ENCODE measurements at places on chromosomes 12 and 14.

DNA sequence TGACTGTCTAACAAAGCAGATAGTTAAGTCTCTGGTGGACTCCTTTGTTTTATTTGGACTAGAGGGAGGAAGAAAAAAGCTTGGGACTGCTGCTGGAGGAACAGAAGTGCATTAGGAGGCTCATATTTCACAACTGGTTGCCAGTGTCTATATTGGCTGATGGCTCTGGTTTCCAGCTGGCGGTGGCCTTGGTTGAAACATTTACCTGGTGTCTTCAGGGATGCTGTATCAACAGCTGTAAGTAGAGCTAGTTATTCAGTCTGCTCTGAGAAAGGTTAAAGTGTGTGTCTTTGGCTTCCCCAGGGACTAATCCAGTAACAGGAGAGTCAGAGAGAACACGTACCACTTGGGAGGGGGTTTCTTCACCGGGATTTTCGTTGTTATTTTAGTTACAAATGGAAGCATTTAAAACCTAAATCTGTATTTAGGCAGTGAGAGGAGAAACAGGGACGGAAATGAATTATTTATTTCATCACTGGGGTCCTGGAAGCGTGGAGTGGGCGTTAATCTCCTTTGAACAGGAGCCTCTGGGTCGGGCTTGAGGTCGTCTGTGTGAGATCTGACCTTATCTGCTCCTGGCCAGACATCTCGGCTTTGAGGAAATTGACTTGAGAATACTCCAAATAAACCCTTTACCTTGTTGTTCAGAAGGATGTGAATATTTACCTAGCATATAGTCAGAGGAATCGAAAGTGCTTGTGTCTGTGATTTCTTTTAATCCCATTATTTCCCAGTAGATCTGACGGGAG lies 149.9 kb downstream of the NRXN3 start:
- no peak overlapping the region for H3K27ac ChIP-seq
- H3K4me3 ChIP-seq, result no peak overlapping the region
- no peaks in the 10 kb centered on the region for H3K27me3 ChIP-seq
- DNase-seq, result peak; percentile 79

DNA sequence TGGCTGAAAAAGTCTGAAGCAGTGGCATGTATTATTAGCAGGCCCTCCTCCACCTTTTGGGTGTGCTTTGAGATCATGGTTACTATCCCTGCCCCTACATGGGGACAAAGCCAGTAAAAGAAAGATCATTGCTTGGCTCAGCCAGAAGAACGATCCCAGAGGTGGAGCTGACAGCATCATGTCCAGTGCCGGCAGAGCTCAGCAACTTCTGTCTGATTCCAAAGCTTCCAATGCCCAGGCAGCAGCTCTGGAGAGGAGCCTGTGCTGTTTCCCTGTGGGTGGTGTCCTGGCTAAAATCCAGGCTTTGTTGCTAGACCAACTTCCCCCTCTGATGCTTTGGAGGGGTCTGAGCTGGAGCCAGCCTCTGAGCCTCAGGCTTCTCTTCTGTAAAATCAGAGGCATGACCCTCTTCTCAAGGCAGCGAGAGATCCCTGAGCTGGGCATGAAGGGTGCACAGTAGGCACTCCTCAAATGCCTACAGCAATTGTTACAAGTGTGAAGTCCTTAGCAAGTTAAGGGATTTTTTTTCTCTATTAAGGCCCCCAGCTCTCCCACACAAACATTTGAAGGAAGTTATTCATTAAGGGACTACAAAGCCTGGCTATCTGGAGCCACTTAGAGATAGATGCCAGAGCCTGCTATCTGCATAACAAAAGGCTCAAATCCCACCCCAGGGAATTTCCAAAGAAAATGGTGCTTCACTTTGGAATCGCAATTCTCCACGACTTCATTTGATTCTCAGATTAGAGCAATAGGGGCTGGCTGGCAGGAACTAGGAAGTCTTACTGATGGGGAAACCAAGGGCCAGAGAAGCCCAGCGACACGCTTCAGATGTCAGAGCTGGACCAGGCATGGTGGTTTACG lies 10.9 kb upstream of the GSC start:
- peaks cover 4% of the 10 kb centered on the region for H3K27me3 ChIP-seq
- no peak overlapping the region for H3K27ac ChIP-seq
- no peak for DNase-seq
- H3K36me3 ChIP-seq, result no peaks in the 10 kb centered on the region

DNA sequence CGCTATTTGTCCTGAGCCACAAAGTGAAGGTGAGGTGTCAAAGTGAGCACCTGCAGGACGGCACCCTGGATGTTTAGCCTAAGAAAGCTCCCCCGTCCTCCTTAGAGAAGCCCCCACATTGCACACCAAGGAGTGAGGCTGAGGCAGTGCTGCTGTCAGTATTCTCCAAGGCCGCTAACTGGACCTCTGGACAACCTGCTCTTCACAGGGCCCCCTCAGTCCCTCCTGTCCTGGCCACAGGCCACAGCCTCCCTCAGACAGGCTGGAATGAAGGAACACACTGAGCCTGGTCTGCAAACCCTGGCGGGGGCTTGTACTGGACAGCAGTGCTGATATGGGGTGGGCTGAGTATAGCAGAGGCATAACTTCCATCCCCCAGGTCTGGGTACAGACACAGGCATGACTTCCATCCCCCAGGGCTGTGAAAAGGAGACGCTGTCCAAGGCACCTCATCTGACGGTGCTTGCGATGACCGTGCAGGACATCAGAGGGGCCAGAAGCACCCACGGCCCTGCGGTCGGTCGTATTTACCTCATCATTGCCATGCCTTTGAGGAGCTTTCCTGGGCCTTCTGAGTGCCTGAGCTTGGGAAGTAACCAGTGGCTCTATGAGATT lies 82.4 kb upstream of the DIO3 start:
- H3K4me3 ChIP-seq, result no peak overlapping the region
- no peaks in the 10 kb centered on the region for H3K36me3 ChIP-seq
- H3K27ac ChIP-seq, result no peak overlapping the region
- no peak for DNase-seq
- no peaks in the 10 kb centered on the region for H3K27me3 ChIP-seq
- H3K4me1 ChIP-seq, result no peaks in the 10 kb centered on the region

DNA sequence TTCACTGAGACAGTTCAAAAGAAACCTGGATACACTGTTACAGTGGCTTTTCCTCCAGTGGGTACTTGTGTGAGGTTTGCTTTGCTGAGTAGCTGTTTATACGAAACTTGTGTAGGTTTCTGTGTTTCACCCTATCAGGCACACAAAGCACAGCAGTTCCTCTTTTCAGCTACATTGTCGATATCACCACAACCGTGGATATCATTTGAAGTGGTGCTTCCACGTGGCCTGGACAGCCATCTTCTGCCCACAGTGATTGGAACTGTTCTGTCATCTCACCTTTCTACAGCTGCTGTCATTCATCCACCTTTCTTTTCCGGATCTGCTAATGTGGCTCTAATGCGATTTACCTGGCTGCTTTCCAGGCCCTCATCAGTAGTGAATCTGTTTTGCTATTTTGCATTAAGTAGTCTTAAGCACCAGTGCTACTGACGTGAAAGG lies 368.8 kb downstream of the SYT1 start:
- no peak for DNase-seq
- H3K4me1 ChIP-seq, result no peaks in the 10 kb centered on the region
- H3K27me3 ChIP-seq, result no peaks in the 10 kb centered on the region
- no peak overlapping the region for H3K27ac ChIP-seq
- no peak overlapping the region for H3K4me3 ChIP-seq
- H3K36me3 ChIP-seq, result no peaks in the 10 kb centered on the region

GRCh38 chr12:27383429-27384260 lies 51.0 kb downstream of the BMAL2 start:
- H3K36me3 ChIP-seq, result no peaks in the 10 kb centered on the region
- H3K27ac ChIP-seq, result no peak overlapping the region
- no peaks in the 10 kb centered on the region for H3K27me3 ChIP-seq
- H3K4me3 ChIP-seq, result no peak overlapping the region
- no peaks in the 10 kb centered on the region for H3K4me1 ChIP-seq
- peak; percentile 38 for DNase-seq

- DNase-seq, result no peak
- peaks cover 3% of the 10 kb centered on the region for H3K36me3 ChIP-seq
- H3K27me3 ChIP-seq, result no peaks in the 10 kb centered on the region
- H3K4me1 ChIP-seq, result peaks cover 6% of the 10 kb centered on the region
These were observed 704 bp downstream of the SDR39U1 start for GRCh38 chr14:24441904-24442239.

DNA sequence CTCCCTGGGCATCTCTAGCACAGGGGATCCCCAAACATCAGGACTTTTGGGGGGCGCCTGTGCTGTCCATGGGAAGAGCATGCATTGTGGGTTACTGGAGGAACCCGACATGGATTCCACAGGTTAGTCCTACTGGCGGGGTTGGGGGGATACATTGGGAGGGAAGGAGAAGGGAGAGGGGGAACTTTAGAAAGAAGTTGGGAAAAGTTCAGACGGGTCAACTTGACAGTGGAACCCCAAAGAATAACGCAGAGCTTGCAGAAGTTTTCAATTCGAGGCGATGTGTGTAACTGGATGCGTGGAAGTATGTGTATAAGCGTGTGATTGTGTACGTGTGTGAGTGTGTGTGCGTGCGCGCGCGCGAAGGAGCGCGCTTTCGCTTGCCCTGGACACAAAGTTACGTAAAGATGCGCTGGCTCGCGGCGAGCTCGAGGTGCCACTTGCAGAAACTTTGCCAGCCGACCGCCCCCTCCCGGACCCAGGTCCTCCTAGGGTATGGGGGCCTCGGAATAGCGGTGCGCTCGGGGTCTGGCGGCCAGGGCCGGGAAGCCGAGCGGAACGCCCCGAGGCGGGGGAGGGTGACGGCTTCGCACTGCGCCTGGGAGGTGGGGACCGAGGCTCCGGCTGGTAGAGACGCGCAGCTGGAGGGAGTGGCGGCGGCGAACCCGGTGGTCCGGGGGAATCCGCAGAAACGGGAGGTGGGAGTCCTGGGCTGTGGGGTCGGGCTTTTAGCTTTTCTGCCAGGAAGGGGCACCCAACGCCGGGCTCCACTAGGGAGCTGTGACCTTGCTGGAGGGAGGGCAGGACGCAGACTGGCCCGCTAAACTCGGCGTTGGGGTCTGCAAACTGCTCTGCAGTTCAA lies 669 bp downstream of the RFX4 start:
- H3K4me1 ChIP-seq, result peaks cover 4% of the 10 kb centered on the region
- no peak overlapping the region for H3K4me3 ChIP-seq
- H3K27me3 ChIP-seq, result peaks cover 73% of the 10 kb centered on the region
- H3K27ac ChIP-seq, result no peak overlapping the region
- DNase-seq, result no peak

GRCh38 chr12:120940006-120940405 lies 35.8 kb upstream of the SPPL3 start:
- H3K27ac ChIP-seq, result no peak overlapping the region
- no peaks in the 10 kb centered on the region for H3K27me3 ChIP-seq
- H3K4me1 ChIP-seq, result no peaks in the 10 kb centered on the region

DNA sequence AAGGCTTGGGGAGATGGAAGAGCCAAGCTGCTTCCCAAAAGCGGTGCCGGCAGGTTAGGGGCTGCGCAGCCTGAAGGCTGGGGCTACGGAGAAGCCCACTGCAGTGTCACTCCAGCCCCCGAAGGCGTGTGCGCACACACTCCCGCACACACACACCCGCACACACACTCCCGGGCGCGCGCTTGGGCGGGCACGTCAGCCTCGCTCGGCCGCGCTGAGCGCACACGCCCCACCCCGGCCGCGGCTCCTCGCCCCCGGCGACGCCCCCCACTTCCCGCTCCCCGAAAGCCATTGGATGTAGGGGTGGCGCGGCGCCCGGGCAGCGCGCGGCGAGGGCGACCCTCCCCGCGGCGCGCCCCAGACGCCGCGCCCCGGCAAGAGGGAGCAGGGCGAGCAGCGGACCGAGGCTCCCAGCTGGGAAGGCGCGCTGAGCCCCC lies at the start of gene KCNK10:
TSS of gene KCNK10 (minus strand) at position 184 of the 437 bp plus-strand sequence. CDS start 471 bp downstream, outside the sequence.
- peak within 1 kb of the TSS; percentile 25 for H3K4me3 ChIP-seq
- no peak within 1 kb of the TSS for H3K27ac ChIP-seq
- H3K27me3 ChIP-seq, result peaks cover 27% of the 10 kb centered on the region

DNA sequence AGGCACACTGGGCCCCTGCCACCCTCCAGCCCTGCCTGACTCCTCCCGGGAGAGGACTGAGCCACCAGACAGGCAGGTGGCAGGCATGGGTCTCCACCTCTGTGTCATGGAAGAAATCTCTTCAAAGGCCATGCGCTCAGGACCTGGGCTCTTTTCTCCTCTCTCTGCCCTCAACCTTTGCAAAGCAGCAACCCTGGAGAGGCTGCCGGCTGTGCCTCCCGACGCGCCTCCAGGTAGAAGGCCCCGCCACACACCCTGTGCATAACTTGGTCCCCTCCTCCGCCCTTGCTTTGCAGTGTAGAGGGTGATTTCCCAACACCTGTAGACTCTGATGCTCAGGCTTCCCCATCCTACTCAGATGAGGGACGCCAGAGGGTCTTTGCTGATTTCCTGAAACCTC lies 28.2 kb upstream of the TMEM179 start:
- no peak overlapping the region for H3K27ac ChIP-seq
- no peak for DNase-seq
- H3K4me3 ChIP-seq, result no peak overlapping the region
- H3K27me3 ChIP-seq, result no peaks in the 10 kb centered on the region

DNA sequence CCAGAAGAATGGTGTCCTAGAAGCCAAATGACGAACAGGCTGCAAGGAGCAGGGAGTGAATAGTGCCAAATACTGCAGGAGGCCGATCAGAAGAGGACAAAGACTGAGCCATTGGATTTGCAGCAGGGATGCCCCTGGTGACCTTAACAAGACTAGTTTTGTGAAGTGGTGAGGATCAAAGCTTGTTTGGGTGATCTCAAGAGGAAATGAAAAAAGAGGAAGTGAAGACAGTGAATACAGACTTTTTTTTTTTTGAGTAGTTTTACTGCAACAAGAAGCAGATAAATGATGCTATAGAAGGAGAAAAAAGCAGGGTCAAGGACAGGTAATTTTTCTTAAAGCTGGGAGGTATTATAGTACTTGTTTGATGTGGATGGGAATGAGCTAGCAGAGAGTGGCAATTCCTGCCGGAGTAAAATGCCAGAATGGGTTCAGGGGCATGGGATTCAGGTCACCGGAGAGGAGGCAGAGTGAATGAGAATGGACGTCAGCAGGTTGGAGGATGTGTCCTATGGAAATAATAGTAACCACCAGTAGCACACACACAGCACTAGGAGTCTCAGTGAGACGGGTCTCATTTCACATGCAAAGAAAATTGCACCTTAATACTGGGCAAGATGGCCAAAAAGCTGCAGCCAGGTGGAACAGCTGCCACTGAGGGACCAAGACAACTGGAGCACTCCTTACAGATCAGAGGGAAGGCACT lies 345.8 kb upstream of the CCDC196 start:
- H3K4me1 ChIP-seq, result no peaks in the 10 kb centered on the region
- no peak for DNase-seq
- H3K27ac ChIP-seq, result no peak overlapping the region
- H3K36me3 ChIP-seq, result no peaks in the 10 kb centered on the region
- H3K4me3 ChIP-seq, result no peak overlapping the region
